ENCODE measurements at places on chromosomes 5 and 9.

GRCh38 chr5:72107901-72108201 lies 576 bp downstream of the MAP1B start:
- no peak for DNase-seq

DNA sequence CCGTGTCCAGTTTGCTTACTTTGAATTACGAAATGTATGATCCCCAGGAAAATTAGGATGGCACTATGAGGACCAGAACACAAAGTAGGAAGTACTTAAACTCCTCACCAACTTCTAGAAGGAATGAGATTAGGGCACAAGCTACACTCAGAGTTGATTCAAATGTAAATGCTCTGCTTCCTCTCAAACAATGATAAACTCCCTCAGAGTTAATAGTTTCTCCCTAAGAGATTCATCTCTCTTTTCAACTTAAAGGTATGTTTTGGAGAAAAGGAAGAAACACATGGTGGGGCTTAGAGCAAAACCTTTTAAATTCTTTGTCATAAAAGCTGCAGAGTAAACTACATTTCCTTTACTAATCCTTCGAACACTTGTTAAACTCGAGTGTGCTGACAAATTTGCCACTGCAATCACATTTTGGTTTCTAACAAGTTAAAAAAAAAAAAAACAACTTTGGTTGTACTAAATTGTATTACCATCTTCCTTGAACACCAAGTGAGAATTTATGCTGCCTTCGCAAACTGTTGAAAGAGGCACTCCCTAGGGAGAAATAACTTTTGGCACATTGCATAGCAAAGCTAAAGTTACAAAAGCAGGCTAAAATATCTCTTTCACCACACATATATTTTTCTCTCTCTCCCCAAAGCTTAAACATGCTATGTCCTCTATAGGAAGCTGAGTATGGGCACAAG lies 66.6 kb downstream of the DENND1A start:
- DNase-seq = no peak

DNA sequence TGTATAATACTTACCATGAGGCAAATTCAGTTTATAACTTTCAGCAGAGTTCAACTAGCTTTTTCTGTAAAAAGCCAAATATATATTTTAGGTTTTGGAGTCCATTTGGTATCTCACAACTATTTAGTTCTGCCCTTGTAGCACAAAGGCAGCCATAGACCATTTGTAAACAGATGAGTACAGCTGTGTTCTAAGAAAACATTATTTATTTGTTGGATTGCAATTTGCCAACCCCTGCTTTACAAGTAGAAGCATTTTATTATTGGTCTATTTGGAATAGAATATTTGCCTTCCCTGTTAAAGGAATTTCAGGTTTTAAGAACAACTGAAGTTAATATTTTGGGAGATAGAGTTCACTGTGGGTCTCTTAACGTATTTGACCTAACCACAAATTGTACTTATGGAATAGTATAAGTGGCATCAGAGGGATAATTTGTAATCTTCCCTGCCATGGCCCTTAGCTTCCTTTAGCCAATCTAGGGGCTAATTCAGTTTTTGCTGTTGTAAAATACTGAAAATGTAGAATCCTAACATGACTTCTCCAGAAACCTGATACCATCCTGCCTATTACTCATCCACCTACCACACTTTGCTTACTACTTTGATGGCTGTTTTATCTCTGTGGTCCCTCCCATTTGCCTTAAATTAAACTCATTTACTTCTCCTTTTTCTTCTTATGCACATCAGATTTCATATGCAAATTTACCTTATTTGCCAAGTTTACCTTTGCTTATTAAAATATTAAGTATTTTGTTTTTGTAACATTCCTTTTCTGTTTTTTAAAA lies 109.2 kb downstream of the DMXL1 start:
- DNase-seq = no peak

DNA sequence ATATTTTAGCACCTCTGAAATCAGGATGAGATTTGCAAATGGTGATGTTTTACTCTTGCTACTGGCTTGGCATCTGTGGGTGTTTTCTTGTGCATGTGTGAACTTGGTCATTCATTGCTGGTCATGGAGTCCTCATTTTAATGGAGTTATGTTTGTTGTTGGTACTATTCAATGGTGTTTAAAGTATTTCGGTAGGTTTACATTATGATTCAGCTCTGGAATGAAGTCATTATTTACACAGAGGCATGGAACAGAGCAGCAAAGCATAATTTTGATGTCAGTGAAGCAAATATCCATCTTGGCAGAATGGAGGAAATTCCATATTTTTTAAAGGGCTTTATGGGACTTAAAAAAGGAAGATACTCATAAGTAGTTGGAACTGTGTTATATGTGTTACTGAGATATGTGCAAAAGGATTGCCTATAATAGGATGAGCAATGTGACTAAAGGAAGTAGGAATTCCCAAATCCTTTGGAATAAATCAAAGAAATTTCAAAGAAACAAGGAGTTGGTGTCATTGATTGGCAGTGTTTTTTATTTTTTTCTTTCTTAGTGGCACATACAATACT lies 147.4 kb downstream of the ACTBL2 start:
- no peak for DNase-seq

GRCh38 chr5:1217596-1218206 lies 7.5 kb upstream of the SLC6A18 start:
- DNase-seq = peak; percentile 36

DNA sequence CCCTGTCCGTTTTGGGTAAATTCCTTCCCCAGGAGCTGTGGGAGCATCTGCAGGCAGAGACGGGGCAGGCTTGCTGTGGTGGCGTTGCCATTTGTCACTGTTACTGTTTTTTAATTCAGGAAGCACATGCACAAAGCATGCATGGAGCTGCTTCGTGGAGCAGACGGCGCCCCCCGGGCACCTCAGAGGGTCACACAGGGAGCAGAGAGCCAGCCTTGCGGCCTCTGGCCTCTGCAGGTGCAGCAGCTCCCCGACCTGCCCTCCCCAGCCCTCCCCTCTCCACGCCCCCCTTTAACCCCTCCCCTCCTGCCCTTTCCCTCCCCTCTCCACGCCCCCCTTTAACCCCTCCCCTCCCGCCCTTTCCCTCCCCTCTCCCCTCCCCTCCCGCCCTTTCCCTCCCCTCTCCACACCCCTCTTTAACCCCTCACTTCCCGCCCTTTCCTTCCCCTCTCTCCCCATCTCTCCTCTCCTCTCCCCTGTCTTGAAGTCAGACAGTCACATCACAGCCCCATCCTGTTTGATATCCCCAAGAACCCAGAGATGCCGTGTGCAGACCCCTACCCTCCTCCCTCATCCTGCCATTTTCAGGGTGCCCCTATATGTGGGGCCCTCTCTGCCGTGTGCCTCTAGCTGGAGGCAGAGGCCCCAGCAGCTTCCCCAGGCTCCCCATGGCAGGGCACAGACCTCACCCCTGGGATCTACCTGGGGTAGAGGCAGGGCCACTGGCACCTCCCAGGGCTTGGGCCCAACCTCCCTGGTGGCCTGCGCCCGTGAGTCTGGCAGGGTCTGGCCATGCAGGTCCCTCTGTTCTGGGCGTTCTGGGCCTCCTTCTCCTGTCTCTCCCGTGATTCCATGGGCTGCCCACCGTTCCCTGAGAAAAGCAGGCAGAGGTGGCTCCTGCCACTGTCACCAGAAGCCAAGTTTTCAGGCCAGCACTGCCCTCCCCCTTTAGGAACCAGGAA lies 29.6 kb upstream of the UBAC1 start:
- DNase-seq = peak; percentile 84

DNA sequence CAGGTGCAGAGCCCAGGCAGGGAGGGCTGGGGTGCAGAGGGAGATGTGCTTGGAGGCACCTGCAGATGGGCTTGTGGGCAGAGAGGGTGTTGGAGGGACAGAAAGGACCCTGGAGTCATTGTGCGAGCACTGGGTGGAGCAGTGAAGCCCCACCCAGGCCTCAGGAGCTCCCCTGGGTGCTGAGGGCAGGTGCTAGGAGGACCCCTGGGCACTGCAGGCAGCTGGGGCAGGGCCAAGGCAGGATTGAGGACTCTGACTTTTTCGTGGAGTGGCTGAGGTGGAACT lies 10.3 kb upstream of the SLC6A18 start:
- no peak for DNase-seq

GRCh38 chr5:61918611-61919010 lies 387.4 kb upstream of the KIF2A start:
- DNase-seq = no peak
